ENCODE measurements at places on chromosomes 6 and 20. TPM values are rescaled to one million over a fixed set of nuclear protein-coding genes. Genes with fewer than 3 reads are reported as not detected.

ELOVL2 gene
- total RNA-seq, result 0.31 TPM

TMC2 gene
- total RNA-seq, result not detected

DNA sequence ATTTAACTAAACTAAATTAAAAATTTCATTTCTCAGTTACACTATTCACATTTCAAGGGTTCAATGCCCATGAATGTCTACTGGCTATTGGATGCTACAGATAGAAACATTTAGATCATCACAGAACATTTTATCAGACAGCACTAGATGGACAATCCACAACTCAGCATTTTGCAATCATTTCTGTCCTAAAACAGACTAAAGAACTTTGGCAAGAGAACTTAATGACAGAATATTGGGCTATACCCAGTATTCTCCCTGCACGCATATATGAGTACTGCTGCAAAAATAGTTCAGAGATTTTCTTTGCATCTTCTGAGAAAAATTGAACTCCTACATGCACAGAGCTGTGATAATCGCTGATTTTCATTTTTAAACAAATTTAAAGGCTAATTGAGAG, 36.1 kb upstream of the FBXO30 start:
- no peaks in the 10 kb centered on the region for H3K4me1 ChIP-seq
- H3K27ac ChIP-seq, result no peak overlapping the region
- H3K27me3 ChIP-seq, result no peaks in the 10 kb centered on the region
- H3K36me3 ChIP-seq, result no peaks in the 10 kb centered on the region
- DNase-seq, result no peak

DNA sequence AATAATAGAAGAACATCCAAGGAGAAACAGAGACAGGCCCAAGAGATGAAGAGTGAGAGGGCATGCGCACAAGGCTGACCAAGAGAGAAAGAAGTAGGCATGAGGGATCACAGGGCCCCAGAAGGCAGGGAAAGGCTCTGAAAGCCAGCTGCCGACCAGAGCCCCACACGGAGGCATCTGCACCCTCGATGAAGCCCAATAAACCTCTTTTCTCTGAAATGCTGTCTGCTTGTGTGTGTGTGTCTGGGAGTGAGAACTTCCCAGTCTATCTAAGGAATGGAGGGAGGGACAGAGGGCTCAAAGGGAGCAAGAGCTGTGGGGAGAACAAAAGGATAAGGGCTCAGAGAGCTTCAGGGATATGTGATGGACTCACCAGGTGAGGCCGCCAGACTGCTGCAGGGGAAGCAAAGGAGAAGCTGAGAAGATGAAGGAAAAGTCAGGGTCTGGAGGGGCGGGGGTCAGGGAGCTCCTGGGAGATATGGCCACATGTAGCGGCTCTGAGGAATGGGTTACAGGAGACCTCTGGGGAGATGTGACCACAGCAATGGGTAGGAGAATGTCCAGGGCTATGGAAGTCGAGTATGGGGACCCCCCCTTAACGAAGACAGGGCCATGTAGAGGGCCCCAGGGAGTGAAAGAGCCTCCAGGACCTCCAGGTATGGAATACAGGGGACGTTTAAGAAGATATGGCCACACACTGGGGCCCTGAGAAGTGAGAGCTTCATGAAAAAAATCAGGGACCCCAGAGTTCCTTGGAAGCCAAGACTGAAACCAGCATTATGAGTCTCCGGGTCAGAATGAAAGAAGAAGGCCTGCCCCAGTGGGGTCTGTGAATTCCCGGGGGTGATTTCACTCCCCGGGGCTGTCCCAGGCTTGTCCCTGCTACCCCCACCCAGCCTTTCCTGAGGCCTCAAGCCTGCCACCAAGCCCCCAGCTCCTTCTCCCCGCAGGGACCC, 981 bp upstream of the TNF start:
- H3K36me3 ChIP-seq, result no peaks in the 10 kb centered on the region
- H3K27ac ChIP-seq, result no peak overlapping the region
- H3K27me3 ChIP-seq, result no peaks in the 10 kb centered on the region
- no peaks in the 10 kb centered on the region for H3K4me1 ChIP-seq
- DNase-seq, result no peak

GRCh38 chr20:59320854-59321647, 20.6 kb downstream of the EDN3 start:
- no peaks in the 10 kb centered on the region for H3K4me1 ChIP-seq
- H3K4me3 ChIP-seq, result no peak overlapping the region
- no peaks in the 10 kb centered on the region for H3K36me3 ChIP-seq
- DNase-seq, result no peak
- peaks cover 40% of the 10 kb centered on the region for H3K27me3 ChIP-seq

DNA sequence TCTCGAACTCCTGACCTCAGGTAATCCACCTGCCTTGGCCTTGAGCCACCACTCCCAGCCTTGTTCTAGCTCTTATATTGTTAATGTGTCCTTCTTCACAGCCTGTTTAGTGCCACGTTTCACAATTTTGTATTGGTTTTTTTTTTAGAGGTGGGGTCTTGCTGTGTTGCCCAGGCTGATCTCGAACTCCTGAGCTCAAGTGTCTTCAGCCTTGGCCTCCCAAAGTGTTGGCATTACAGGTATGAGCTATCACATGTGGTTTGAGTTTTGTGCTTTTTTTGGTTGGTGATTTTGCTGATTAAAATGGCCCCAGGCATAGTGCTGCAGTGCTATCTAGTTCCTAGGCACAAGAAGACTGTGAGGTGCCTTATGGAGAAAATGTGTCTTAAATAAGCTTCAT, 5.9 kb upstream of the CSTL1 start:
- no peak overlapping the region for H3K4me3 ChIP-seq
- H3K27ac ChIP-seq, result no peak overlapping the region
- peaks cover 4% of the 10 kb centered on the region for H3K4me1 ChIP-seq
- no peaks in the 10 kb centered on the region for H3K27me3 ChIP-seq
- DNase-seq, result no peak

- no peaks in the 10 kb centered on the region for H3K4me1 ChIP-seq
- H3K27ac ChIP-seq, result no peak overlapping the region
- H3K4me3 ChIP-seq, result no peak overlapping the region
- no peaks in the 10 kb centered on the region for H3K27me3 ChIP-seq
- DNase-seq, result no peak
- peaks cover 68% of the 10 kb centered on the region for H3K36me3 ChIP-seq
Measured at GRCh38 chr6:167907837-167908681, 81.3 kb downstream of the AFDN start.

- peaks cover 4% of the 10 kb centered on the region for H3K4me1 ChIP-seq
- no peaks in the 10 kb centered on the region for H3K27me3 ChIP-seq
- no peak for DNase-seq
- no peak overlapping the region for H3K4me3 ChIP-seq
Measured at GRCh38 chr6:84758486-84758885, 5.9 kb downstream of the TBX18 start.
